ENCODE measurements at places on chromosomes 12 and 14.
A peak's percentile ranks its signal among the peaks of the same experiment; 100 is the strongest.

- DNase-seq = peak; percentile 39
Measured at GRCh38 chr14:77498120-77498979, at the start of gene ISM2. TSS of gene ISM2 (minus strand) at chr14:77498816. CDS start at chr14:77498793, 23 bp downstream.

- no peak for DNase-seq
Measured at GRCh38 chr14:26872515-26873361, 274.9 kb upstream of the NOVA1 start.

DNA sequence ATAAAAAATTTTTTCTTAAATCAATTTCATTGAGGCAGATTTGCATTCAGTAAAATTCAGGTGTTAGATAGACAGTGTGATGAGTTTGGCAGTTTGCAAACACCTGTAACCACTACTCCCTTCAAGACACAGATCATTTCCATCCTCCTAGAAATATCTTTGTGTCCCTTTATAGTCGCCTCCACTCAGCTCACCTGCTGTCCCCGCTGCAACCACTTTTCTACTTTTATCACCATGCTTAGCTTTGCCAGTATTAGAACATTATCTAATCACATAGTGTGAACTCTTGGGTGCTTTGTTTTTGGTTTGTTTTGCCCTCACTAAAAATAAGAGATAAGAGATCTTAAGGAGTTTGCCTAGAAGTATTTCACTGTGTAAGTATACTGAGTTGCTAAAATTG is 73.8 kb downstream of the DERA start:
- DNase-seq = no peak

DNA sequence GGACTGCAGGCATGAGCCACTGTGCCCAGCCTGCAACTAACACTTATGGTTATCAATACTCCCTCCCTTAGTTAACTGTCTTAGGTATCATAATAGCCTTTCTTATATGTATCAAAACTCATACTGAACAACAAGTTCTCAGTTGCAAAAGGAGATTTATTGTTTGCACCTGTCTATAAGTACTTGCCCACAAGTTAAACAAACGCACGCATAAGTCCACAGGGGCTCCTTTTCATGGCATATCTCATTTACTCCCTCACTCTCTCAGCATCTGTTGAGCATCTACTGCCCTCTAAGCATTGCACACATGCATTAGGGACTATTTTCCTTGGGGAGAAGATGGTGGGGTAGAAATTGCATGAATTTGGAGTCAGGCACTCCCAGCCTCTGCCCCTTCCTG is 46.7 kb upstream of the CORO1C start:
- no peak for DNase-seq

GRCh38 chr12:59382282-59383078 is 213.3 kb upstream of the SLC16A7 start:
- DNase-seq = no peak

DNA sequence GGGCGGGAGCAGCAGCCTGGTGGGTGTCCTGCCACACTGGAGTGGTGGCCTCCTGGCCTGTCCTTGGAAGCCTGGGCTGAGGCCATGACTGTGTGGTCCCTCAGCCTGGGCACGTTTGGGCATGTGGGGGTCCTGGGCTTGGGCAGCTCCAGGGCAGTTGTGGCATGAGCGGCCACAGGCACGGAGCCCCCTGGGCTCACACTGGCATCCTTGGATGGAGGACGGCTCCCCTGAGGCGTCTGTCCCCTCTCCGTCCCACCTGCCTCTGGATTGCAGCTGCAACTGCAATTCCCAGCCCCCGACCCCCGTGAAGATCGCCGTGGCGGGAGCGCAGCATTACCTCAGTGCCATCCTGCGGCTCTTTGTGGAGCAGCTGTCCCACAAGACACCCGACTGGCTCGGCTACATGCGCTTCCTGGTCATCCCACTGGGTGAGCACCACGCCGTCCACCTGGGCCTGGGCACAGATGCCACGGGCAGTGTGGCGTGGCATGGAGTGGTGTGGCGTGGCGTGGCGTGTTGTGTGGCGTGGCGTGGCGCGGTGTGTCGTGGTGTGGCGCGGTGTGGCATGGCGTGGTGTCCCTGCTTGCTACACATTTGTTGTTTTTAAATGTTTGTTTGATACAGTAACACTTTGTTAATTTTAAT is 15.1 kb upstream of the TEX22 start:
- DNase-seq = no peak

- DNase-seq = no peak
Measured at GRCh38 chr12:89156340-89156739, 196.0 kb downstream of the DUSP6 start.

GRCh38 chr14:31893221-31893757 is 183.8 kb upstream of the ARHGAP5 start:
- DNase-seq = no peak

- no peak for DNase-seq
Measured at GRCh38 chr12:82627799-82628198, 58.9 kb upstream of the TMTC2 start.

- DNase-seq = no peak
Measured at GRCh38 chr12:99736760-99737269, 89.3 kb downstream of the GARIN6 start.

GRCh38 chr12:11958221-11959091 is 112.3 kb upstream of the BCL2L14 start:
- DNase-seq = peak; percentile 10

DNA sequence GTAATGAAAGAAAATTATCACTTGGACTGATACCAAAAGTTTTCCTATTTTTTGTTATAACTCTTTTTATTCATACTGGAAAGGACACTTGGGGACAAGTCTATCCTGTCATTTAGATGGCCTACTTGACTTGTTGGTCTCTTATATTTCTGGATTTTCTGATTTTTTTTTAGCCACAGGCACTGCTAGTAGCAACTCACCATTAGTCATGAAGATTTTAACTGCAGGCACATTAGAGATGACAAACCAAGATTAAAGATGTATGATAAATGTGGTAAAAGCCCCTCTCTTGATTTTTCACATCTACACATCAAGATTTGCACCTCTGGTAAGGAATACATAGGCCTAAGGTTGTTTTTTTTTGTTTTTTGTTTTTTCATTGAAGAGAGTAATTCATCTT is 217.0 kb downstream of the SLC25A21 start:
- DNase-seq = no peak

DNA sequence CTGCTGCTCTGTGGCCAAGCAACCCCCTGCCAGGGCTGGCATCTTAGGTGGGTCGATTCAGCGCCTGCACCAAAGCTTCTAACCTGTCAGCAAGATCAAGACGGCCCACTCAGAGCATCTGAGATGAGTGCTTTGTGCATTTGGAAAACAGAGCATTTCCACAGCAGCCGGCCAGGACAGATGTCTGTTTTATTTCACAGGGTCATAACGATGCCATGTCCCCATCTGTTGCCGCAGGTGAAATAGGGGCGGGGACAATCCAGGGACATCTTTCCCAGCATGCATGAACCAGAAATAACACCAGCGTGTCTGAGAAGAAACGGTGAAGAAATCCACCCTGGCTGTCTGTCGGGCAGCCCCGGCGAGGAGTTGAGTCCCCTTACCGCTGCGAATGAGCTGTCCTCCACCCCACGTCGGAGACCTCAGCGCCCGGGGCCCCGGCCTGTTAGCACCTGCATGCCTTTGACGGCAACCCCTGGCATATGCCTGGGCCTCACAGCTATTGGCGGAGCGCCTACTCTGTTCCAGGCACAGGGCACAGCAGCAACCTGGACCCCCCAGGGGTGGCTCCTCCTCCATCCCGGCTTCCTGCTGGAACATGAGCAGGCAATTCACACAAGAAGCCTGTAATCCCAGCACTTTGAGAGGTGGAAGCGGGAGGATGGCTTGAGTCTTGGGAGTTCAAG is 30.6 kb upstream of the ULK1 start:
- DNase-seq = no peak

DNA sequence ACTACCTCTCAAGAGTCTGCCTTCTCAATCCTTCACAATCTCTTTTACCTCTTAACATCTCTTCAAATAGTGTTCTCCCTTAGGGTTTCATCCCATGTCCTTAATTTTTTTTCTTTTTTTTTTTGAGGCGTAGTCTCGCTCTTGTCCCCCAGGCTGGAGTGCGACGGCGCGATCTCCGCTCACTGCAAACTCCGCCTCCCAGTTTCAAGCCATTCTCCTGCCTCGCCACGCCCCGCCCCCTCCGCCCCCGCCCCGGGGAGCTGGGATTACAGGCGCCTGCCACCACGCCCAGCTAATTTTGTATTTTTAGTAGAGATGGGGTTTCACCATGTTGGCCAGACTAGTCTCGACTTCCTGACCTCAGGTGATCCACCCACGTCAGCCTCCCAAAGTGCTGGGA is 7.0 kb upstream of the BCAT1 start:
- DNase-seq = no peak

DNA sequence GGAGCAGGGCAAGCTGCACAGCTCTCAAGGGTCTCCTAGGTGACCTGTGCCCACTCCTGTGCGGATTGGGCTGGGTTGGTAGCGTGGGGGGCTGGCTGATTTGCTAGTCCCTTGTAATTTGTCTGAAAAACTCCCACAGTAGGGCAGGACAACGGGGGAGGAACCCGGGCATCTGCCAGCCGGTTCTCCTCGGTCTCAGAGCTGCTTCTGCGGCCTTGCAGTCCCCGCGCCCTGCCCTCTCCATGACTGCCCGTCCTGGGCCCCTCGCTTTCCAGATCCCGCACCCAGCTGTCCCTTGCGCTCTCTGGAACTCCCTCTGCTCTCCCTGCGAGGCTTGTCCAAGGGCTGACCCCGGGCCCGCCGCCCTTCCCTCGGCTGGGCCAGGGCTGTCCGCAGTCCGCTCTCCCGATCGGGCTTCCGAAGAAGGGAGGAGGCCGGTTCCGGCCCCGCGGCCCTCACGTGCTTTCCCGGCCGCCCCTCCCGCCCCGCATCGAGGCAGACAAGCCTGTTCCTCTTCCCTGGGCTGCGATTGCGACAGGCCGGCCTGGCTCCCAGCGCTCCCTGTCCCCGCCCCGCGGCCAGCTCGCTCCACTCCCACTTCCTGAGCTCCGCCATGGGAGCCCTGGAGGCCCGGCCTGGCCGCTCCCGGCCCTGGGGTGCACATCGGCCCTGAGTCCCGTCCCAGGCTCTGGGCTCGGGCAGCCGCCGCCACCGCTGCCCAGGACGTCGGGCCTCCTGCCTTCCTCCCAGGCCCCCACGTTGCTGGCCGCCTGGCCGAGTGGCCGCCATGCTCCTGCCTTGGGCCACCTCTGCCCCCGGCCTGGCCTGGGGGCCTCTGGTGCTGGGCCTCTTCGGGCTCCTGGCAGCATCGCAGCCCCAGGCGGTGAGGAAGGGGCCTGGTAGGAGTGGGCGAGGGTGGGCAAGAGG is at the start of gene LTBR:
Gene LTBR (plus strand): TSS at position 591 of the 927 bp plus-strand sequence. CDS start 197 bp downstream, at position 788.
- DNase-seq = no peak

DNA sequence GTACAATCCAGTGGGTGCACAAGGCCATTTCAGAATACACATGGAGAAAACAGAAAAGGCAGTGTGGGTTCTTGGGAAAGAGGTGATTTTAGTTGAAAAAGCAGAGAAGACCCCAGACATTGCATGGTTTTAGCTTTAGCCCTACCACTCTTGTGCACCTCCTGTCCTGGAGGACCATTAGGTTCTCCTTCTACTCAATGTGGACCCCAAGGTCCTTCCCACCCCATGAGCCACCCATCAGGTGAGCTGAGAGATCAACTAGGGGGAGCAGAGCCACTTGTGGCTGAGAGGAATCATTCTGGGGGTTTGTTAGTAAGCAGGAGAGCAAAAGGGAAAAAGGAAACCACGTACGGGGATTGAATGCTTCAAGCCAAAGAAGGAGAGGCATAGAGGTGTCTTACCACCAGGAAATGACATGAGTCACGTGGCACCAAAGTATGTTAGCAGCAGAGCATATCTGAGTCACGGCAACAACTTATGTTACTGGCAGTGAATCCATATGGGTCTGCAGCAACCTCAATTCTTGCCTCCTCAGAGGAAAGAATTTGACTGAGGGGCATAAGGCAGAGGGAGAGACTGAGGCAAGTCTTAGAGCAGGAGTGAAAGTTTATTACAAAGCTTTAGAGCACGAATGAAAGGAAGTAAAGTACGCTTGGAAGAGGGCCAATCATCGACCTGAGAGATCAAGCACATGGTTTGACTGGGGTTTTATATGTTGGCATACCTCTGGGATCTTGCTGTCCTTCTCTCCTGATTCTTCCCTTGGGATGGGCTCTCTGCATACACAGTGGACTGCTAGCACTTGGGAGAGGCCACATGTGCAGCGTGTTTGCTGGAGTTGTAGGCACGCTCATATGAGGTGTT is 73.9 kb downstream of the HSD17B6 start:
- peak; percentile 33 for DNase-seq

- DNase-seq = no peak
Measured at GRCh38 chr12:83161456-83161855, 474.8 kb downstream of the TMTC2 start.

DNA sequence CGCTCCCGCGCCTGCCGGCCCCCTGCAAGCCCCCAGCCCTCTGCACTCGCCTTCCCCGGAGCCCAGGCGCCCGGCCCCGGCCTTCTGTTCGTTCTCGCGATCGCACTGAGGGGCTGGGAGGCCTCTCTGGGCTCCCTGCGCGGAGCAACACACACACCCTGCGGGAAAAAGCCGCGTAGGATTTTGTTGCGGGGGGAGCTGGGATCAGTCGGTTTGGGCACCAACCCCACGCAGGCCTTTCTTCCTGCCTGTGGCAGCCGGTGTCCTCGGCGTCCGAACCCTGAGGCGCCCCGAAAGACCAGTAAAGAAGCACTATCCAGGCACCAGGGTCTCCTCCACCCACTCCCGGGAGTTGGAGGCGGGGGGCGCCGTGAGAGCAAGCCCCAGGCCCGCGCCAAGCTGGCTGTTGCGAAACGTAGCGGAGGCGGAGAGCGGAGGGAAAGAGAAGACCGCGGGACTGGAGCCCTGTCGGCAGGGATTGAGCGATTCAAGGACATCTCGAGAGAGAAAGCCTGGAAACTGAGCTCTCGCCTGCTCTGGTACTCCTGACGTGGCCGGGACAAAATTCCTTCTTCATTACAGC is 1.9 kb upstream of the HOXC5 start:
- DNase-seq = no peak
